LHCN-M2 (cell line): ENCODE measurements at places on chromosomes 5 and 9. TPM values are rescaled to one million over a fixed set of nuclear protein-coding genes. Genes with fewer than 3 reads are reported as not detected.

The MYOZ3 gene
- under 0.01 and 0.06 TPM in 2 replicates for total RNA-seq

The C9orf153 gene
- not detected in 2 replicates for total RNA-seq

The C5orf52 gene
- total RNA-seq: not detected in 2 replicates

The PCDH12 gene
- under 0.01 TPM in 1 of 2 replicates, not detected in the other for total RNA-seq

The OR1Q1 gene
- not detected in 2 replicates for total RNA-seq

The ARHGEF28 gene
- total RNA-seq: 85.6 and 90.0 TPM in 2 replicates

The NUTM2G gene
- not detected in 2 replicates for total RNA-seq

The SLC45A2 gene
- total RNA-seq: 0.19 TPM in 1 of 2 replicates, not detected in the other
